ENCODE measurements at places on chromosomes 12 and 14. TPM values are rescaled to one million over a fixed set of nuclear protein-coding genes. Genes with fewer than 3 reads are reported as not detected.

The POTEG gene
- total RNA-seq = not detected

The CARMIL3 gene
- not detected for total RNA-seq

The IFI27 gene
- 16.2 TPM for total RNA-seq

The GCN1 gene
- 104 TPM for total RNA-seq

The CIT gene
- 2.0 TPM for total RNA-seq

The JPH4 gene
- not detected for total RNA-seq

The SRRM4 gene
- not detected for total RNA-seq

The CPNE6 gene
- not detected for total RNA-seq

The FOXM1 gene
- total RNA-seq = 18.8 TPM

The CSRNP2 gene
- 15.9 TPM for total RNA-seq

The MMP17 gene
- 31.8 TPM for total RNA-seq

The OR4E2 gene
- total RNA-seq = not detected

The OR6C2 gene
- total RNA-seq = not detected

The CAPZA3 gene
- total RNA-seq = not detected

The GALNT8 gene
- not detected for total RNA-seq

All from cardiac atrium fibroblast (primary cell).